Nephron progenitor cell (in vitro differentiated cells): ENCODE measurements at places on chromosomes 3 and 15.

- DNase-seq = no peak
Observed at GRCh38 chr3:32725721-32726120, 40.7 kb downstream of the CNOT10 start.

GRCh38 chr3:17063596-17063995 is 178.8 kb downstream of the PLCL2 start:
- no peak for DNase-seq

GRCh38 chr3:193620650-193621049 is 27.6 kb downstream of the OPA1 start:
- no peak for DNase-seq

DNA sequence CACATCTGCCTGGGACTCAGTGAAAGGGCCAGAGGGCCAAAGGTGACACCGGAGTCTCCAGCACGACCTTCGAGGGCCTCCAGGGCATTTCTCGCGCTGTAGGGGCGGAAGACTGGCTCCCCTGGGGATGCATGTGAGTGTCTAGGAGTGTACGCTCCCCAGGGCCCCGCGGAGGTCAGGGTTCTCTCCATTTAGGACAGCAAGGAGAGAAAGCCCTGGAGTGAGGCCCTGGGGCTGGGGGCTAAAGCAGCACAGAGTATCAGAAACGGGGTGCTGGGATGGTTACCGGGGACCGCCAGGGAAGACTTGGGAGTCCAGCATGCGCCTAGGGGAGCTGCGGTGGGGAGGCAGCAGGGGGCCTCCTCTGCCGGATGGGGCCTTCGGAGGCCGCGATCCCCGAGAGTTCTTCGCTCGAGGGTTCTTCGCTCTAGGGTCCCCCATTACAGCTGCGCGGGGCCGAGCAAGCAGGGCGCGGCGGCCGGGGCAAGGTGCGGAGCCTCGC is 595 bp upstream of the APBA2 start:
- DNase-seq = peak; percentile 29

- no peak for DNase-seq
Observed at GRCh38 chr3:124260206-124260915, 268.4 kb upstream of the ROPN1 start.
